ENCODE measurements at places on chromosomes 7 and 10.

GRCh38 chr7:36514289-36515243 lies 124.9 kb downstream of the ANLN start:
- DNase-seq: no peak

GRCh38 chr7:12771378-12771877 lies 84.0 kb downstream of the ARL4A start:
- no peak for DNase-seq

DNA sequence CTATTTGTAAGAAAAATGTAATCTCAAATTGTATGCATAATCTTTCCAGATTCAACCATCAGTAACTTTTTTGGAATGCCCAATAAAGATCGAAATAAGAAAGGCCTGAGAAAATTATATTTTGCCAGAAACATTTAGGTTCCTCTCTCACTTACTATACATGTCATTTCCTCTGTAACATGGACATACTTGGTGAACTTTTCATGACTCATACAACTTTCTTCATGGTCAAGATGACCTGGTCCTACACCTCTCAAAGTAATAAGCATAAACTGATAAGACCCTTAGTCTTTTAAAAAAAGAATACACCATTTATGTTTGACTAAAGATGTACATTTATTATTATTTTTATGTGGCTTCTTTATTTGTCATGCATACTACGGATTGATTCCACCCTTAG lies 125.3 kb downstream of the REEP3 start:
- no peak for DNase-seq

GRCh38 chr10:14696821-14697220 lies 77.9 kb downstream of the FAM107B start:
- DNase-seq: no peak

DNA sequence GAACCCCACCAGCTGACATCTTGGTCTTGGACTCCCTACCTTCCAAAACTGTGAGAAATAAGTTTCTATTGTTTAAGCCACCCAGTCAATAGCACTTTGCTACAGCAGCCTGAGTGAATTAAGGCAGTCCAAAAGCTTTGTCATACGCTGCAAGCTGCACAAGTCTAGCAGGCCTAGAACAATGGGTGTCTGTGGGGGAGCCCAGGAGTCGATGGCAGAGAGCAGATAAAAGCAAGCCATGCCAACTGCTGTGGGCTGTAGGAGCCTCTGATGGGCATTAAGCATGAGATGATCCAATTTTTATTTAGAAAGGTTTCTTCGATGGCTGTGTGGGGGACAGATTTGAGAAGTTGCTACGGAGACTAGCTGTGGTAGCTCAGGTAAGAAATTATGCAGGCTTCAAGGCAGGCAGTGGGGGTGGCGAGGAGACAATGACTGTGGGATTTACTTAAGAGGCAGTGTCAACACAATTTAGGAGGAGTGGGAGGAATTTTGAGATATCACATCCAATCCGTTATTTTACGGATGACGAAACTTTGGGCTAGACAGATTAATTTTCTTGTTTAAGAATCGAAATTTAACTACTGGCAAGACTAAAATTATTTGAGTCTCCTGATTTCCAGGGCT lies 110.4 kb downstream of the NRCAM start:
- no peak for DNase-seq

DNA sequence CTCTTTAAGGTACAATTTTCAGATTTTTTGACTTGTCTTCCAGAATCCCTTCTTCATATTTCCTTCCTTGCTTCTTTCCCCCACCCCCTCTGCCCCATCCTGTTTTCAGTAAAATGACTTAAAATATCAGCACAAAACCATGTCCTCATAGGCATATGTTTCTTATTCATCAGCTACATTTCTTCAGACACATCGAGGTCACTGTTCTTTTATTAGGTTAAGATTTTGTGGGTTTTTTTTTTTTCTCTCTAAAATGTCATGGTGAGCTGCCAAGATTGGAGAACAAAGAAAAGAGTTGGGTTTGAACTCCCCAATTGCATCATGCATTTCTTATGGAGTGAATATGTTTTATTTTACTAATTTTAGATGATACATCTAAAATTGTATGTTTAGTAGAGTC lies 35.8 kb downstream of the LAMB4 start:
- no peak for DNase-seq

- no peak for DNase-seq
Measured at GRCh38 chr10:37473906-37474305, 348.5 kb downstream of the ANKRD30A start.

GRCh38 chr10:18094793-18095192 lies 45.4 kb upstream of the CACNB2 start:
- DNase-seq: no peak

DNA sequence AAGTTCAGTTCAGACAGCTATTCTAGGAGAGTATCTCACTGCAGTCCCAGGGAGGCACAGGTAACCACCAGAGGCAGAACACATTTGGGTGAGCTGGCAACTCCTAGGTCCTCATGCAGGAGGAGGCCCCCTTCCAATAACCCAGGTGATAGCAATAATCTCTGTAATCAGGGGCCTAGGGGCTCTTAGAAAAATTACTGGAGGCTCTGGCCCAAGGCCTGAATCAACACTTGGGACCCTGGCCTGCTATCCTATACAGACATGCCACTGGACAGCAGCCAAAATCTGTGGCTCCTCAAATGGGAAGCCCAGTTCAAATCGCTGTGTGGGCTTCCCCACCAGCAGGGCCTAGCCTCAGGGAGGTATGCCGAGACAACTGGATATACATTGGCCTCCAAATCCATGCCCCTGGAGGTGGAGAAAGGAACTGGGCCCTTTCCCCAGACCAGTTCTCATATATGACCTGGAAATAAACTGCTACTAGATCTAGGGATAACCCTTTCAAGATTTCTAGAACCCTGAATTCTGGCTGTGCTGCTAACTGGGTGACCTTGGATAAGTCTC lies 1.6 kb downstream of the AVPI1 start:
- DNase-seq: no peak

DNA sequence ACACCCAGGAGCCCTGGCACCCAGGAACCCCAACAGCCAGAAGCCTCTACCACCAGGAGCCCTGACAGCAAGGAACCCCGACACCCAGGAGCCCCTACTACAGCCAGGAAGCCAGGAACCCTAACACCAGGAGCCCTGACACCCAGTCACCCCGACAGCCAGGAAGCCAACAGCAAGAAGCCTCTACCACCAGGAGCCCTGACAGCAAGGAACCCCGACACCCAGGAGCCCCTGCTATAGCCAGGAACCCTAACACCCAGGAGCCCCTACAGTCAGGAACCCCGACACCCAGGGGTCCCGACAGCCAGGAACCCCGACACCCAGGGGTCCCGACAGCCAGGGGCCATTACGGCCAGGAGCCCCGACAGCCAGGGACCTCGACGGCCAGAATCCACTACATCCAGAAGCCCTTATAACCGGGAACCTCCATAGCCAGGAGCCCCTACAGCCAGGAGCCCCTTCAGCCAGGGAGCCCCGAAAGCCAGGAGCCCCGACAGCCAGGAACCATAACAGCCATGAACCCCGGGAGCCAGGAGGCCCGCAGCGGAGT lies 440 bp upstream of the GLRX3 start:
- DNase-seq: no peak

DNA sequence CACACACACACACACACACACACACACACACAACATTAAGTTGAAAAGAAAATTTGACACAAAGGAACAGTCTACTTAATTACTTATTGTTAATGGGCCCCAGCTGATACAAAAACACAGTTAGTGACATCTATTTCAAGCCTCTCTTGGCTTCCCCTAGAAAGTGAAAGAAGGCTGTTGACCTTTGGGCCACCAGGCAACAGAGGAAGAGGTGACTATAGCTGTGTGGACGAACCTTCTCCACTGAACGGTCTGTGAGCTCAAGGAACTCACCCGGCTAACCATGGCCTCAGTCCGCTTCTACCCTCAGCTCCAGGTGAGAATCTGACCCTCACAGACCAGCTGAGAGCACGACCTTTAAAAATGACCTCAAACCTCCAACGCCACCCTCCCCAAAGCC lies 32.9 kb upstream of the CALN1 start:
- no peak for DNase-seq

- no peak for DNase-seq
Measured at GRCh38 chr7:28163949-28164348, 16.6 kb downstream of the JAZF1 start.

- no peak for DNase-seq
Measured at GRCh38 chr7:87047-87446, 105.3 kb upstream of the FAM20C start.

GRCh38 chr7:44408596-44408995 lies 81.9 kb downstream of the NUDCD3 start:
- no peak for DNase-seq

DNA sequence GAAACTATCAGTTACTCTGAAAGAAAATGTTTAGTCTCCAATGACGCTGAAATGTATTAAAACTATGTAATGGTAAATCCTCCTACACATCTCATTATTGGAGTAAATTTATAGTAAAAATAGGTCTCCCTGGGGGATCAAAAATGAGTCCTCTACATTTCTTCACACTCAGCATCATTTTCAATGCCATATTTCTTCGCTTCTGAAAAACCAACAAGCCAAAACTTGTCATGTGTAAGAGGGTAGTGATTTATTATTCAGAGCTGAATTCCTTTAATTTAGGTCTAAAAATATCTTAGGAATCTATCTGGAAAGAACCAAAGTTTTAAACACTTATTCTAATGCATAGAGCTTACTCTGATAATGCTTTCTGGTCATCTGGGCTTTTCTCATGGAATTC lies 3.0 kb downstream of the PDK4 start:
- no peak for DNase-seq

DNA sequence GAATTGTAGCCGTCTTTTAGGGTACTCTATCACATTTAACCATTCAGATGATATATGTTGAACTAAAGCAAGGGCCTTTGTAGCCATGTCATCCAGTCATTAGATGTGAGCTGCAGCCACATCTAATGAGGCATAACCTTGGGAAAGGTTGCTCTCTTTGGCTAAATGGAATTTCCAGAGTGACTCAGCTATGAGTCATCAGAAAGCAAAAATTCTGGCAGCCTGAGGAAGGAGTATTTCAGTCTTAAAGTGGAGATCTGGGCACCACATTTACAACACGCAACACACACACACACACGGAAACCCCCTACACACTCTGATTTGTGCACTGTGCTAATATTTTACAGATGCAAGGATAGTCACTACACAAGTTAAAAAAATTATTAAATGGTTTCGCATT lies 176.9 kb upstream of the ZWINT start:
- DNase-seq: no peak

DNA sequence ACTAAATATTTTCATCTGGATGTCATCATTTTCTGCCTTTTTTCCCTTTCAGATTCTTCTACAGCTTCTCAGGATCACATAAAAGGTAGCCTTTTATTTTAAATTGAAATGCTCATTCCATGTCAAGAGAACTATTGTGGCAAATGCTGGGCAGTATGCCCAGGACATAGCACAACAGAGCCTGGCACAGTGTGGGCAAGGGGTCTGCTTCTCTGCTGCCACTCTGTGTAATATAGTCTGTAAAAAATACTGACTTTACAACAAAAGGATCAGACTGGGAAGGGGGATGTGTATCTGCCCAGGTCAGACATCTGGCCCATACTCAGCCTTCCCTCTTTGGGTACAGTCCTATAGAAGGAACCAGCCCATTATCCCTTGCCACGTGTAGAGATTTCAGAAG lies 62.7 kb downstream of the CUZD1 start:
- no peak for DNase-seq

DNA sequence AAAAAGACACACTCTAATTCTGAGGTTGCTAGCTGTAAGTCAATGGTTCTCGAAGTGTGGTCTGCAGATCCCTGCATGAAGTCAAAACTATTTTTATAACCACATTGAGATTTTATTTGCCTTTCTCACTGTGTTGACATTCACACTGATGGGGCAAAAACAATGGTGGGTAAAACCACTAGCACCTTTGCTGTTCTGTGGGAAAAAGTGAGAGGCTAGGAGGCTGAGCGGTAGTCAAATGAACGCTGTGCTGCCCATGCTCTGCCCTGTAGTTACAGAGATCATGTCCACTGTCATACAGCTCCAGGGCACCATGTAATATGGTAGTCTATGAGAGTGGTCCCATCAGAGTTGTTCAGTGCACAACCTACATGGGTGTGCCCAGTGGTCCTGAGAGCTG lies 21.6 kb upstream of the PDCD4 start:
- DNase-seq: no peak

- DNase-seq: no peak
Measured at GRCh38 chr7:81140775-81141174, 221.9 kb upstream of the SEMA3C start.

- DNase-seq: no peak
Measured at GRCh38 chr7:131365838-131366237, 38.2 kb downstream of the MKLN1 start.

GRCh38 chr7:29935111-29935510 lies 54.5 kb downstream of the SCRN1 start:
- DNase-seq: no peak

DNA sequence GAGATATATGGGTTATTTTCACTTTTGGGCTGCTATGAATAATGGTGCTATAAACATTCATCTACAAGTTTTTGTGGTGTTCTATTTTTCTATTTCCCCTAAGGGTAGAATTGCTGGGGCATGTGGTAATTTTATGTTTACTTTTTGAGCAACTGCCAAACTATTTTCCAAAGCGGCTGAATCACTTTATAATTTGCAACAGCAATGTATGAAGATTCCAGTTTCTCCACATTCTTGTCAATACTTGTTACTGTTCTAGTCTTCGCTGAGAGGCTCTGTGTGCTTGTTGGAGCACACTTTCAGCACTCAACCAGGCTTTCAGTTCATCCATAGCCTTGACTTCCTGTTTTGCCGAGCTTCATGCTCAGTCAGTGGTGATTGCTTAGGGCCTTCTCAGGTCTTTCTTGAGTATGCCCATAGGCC lies 39.0 kb downstream of the ADK start:
- no peak for DNase-seq

GRCh38 chr7:92778972-92779371 lies 57.4 kb downstream of the CDK6 start:
- no peak for DNase-seq

All from stimulated activated CD8-positive, alpha-beta memory T cell treated with anti-CD3 and anti-CD28 coated beads, Interleukin-12 subunit alpha, Interleukin-12 subunit beta, amount 100 ng/mL, for 1 hour (primary cell).